T follicular helper cell (primary cell): ENCODE measurements at places on chromosomes 13 and 19.

- DNase-seq, result no peak
These were observed 32.7 kb upstream of the DCLK1 start for GRCh38 chr13:36163809-36164308.

DNA sequence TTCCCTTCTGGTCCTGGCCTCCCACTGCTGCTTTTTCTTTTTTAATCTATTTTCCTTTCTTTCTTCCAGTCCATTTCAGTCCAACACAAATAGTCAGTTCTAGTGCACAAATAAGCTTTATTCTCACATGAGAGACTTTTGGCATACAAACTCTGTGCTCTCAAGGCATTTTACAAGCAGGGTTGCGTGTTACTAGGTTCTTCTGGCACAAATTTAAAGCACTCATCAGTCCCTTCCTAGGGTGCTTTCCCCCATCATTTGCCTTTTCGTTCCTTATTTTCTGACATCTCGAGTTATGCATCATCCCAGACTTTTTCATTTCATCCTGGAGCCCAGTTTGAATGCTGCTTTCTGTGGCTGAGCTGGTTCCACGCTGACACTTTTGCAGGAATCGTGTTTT lies 29.8 kb upstream of the IL17D start:
- no peak for DNase-seq

DNA sequence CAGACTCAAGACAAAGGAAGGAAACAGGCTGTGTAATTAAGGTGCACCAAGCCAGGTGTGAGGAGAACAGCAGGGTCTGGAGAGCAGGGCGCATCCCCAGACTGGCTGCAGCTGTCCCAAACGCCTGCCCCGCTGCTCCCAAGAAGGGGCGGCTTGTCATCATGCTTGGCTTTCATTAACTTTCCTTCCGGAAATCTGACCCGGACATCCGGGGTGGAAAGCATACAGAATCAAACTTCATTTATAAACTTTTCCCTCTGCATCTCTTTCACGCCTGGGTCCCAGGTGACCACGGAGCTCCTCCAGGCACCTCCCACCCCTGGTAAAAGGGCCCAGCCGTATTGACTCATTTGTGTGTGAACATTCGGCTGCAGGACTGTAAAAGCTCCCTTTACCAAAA lies 31.7 kb downstream of the TSHZ3 start:
- no peak for DNase-seq

- no peak for DNase-seq
These were observed 365.0 kb upstream of the NBEA start for GRCh38 chr13:34577051-34577450.

- DNase-seq, result no peak
These were observed 94.7 kb upstream of the PRR20A start for GRCh38 chr13:57045826-57046546.

- DNase-seq, result no peak
These were observed 65.7 kb upstream of the ATP12A start for GRCh38 chr13:24614306-24615080.

DNA sequence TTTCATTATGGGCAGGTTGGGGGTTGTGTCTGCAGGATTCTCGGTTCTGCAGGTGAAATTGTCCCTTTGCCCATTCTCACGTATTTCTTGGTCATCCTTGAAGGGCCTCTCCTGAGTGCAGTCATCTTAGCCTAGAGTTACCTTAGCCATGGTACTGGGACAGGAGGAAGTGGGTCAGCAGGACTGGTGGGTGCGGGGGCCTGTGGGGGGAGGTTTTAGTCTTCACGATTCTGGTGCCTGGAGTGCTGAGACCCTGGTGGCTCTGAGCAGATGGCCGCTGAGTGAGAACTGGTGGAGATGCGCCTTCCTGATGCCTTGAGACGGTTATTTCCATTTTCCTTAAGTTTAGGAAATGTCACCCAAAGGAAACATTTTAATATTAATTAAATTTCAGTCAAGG lies 11.8 kb downstream of the COL4A2 start:
- DNase-seq, result no peak

DNA sequence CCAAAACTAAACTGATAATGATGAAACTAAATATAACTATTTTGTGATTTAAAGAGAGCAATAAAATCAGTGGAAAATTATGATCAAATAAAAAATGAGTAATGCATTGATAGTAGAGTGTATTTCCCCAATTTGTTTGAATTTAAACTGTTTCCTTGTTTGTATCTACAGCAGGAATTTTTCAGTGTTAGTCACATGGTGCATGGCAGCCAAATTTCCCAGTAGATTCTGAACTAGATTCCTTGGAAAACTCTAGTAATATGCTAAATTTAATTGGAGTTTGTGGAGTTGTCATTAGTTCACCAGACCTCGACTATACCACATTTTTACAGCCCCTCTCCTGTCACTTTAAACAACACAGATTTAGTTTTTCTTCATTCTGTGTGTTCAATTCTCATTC lies 156.2 kb downstream of the PCCA start:
- no peak for DNase-seq

DNA sequence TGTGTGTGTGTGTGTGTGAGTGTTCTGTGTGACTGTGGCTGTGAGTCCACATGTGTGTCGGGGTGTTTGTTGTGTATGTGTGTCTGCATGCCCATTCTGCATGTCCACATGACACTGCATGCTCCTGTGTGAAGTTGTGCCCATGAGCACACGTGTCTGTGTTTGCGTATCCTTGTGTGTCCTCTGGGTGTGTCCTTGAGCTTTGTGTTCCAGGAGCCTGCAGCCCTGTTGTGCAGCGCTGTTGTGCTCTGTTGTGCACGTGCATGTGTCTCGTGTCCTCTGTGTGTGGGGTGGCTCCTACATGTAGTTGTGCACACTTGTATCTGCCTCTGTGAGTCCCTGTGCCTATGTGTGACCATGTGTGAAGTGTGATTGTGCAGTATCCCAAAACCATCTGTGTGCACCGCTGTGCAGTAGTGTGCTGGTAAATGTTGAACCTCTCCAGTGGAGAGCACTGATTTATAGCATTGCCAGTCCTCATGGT lies 2.2 kb upstream of the ARHGEF18 start:
- DNase-seq, result no peak

DNA sequence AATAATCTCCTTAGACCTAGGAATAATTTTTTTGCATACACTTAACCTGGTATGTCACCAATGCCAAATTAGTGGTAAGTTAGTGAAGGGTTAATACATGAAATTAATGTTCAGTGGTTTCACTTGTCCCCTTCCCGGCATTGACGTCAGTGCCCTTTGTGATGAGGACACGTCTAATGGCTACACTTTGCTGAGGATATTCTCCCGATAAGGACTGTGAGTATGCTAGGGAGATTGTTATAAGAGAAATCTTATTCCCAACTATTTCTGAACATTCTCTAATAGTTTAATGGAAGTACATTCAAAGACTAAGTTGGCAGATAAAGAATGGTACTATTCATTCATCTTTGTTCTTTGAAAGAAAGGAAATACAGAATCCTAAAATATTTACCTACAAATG lies 102.4 kb downstream of the TNFRSF19 start:
- DNase-seq, result no peak

- DNase-seq, result no peak
These were observed 14.1 kb upstream of the SIGLEC11 start for GRCh38 chr19:49975051-49975450.

DNA sequence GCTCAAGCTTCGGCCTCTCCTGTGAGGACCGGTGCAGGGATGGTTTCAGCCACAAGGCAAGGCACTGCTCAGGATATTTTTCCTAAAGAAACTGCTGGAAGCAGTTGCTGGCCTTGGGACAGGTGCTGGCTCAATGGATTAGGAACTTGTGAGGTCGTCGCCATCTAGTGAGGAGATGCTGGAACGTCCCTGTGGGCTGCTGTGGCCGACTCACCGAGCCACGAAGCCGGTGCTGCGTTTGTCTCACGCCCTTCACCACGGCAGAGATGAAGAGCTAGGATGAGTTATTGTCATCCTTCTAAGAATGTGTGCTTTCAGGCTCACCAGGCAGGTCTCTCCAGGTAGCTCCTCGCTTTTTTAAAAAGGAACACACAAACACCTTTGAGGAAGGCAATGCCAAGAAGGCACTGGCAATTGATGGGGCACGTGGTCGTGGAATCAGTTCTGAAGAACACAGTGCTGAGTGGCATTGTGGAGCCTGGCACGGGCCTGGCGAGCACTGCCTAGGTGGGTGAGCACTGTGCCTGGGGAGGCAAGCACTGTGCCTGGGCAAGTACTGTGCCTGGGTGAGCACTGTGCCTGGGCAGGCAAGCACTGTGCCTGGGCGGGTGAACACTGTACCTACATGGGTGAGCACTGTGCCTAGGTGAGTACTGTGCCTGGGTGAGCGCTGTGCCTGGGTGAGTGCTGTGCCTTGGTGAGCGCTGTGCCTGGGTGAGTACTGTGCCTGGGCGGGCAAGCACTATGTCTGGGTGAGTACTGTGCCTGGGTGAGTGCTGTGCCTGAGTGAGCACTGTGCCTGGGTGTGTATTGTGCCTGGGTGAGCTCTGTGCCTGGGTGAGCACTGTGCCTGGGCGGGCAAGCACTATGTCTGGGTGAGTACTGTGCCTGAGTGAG lies 140.4 kb downstream of the TEX29 start:
- no peak for DNase-seq
